Psoas muscle (tissue), 8 donors: ENCODE measurements at places on chromosomes 4 and X.

DNA sequence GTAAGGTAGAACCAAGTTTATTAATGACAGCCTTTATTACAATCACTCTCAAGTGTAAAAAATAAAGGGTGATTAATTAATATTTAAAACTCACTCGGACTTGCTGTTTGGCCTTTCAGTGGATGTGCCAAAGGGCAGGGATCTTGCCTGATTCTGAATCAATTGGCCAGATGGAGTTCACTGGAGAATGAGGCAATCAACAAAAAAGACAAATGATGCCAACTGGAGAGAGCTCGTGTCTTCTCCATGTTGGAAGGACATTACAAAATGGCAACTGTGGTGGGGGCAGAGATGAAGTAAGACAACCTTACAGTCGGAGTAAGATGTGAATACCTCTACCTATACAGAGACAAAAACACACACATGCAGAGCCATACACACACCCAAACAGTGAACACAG lies 188.0 kb downstream of the TSPAN5 start:
- H3K4me1 ChIP-seq = peaks cover 3% of the 10 kb centered on the region
- no peak for DNase-seq
- no peaks in the 10 kb centered on the region for H3K27me3 ChIP-seq
- H3K27ac ChIP-seq = no peak overlapping the region
- no peaks in the 10 kb centered on the region for H3K36me3 ChIP-seq

DNA sequence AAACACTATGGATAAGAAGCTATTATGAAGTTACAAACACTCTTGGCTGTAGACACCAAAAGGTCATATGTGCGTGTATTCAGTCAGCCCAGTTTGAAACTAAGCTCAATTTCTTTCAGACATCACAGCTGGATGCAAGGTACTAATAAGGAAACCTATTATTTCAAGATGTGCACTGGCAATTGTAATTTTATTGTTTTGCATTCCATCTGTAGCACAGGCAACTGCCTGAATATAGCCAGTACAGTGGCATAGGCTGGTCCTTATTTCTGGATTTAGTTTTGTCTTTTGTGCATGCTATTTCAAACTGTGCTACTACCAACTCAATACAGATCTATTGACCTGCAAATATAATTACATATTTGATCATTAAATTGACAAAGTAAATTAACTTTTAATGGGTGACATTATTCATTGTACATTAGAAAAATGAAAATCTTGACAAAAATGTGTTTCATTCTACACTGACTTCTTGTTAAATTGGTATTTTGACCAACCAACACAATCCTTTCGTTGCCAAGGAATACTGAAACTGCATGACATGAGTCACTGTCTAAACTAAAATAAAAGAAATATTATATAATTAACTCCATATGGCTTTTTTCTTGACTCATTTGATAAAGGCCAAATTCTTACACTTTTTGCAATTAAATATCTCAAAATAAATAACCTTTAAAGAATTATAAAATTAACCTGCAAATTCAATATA lies 594.3 kb upstream of the ADGRL3 start:
- no peak overlapping the region for H3K4me3 ChIP-seq
- H3K36me3 ChIP-seq = no peaks in the 10 kb centered on the region
- no peaks in the 10 kb centered on the region for H3K27me3 ChIP-seq
- no peak overlapping the region for H3K27ac ChIP-seq
- no peak for DNase-seq
- no peaks in the 10 kb centered on the region for H3K4me1 ChIP-seq

DNA sequence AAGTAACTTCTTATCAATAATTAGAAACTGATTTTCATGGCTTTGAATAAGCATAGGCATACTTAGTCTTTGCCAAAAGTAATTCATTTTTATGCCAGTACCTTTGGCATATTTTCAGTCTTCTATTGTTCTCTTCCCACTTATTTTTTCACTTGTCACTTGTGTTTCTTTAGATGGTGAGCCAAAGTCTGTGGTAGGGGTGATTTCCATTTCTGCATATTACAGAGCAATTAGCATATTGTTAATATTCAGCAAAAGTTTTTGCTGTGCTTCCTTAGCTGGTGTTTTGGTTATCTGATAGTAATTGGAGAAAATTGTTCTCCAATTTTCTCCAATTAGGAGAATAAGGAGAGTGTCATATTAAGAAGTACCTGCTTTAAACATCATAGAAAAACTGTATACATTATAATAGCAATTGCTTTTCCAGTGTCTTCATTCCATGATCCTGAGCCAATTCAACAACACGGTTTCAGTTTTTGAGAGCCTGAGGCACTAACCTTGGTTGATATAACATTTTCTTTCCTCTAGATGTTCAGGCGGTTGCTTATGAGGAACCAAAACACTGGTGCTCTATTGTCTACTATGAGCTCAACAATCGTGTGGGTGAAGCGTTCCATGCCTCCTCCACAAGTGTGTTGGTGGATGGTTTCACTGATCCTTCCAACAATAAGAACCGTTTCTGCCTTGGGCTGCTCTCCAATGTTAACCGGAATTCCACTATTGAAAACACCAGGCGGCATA lies 64.7 kb downstream of the SMAD1 start:
- no peaks in the 10 kb centered on the region for H3K27me3 ChIP-seq
- DNase-seq = no peak
- H3K36me3 ChIP-seq = peaks cover 57% of the 10 kb centered on the region
- peaks cover 8% of the 10 kb centered on the region for H3K4me1 ChIP-seq

DNA sequence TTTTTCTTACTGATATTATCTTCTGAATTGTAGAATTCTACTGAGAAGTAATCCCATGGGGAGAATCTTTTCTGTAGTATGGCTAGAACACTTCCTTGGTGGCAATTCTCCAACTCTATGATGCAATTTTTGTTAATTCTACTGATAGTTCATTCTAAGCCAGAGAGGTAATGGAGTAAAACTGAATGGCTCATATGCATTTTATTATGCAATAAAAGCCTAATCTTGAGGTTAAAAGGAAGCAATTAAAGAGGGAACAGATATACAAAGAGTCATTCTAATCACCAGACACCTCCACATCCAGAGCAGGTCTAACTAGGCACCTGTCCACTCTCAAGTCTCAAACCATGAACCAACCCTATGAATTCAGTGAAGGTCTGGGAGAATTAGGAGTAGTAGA lies 9.7 kb downstream of the RAP2C start:
- no peak overlapping the region for H3K27ac ChIP-seq
- H3K4me1 ChIP-seq = peaks cover 26% of the 10 kb centered on the region
- H3K4me3 ChIP-seq = no peak overlapping the region
- H3K27me3 ChIP-seq = no peaks in the 10 kb centered on the region
- no peak for DNase-seq
- H3K36me3 ChIP-seq = peaks cover 17% of the 10 kb centered on the region

DNA sequence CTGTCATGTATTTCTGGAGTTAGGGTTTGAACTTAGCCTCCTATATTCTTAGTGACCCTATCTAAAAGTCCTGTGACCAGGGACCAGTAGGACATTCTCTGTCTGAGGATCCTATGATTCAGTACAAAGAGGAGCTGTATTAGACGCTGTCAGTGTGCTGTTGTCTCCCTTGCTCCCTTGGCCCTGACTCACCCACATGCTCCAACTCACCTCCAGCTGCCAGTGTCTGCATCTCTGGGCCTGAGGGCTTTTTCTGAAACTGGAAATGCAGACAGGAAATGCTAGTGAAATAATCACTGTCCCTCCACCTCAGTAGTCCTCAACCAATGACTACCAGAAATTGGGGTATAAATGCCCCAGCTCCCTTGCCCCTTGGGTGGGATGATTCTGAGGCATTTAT lies 535.3 kb upstream of the RPS6KA3 start:
- H3K36me3 ChIP-seq = no peaks in the 10 kb centered on the region
- no peak for DNase-seq
- no peak overlapping the region for H3K27ac ChIP-seq
- no peak overlapping the region for H3K4me3 ChIP-seq
- no peaks in the 10 kb centered on the region for H3K27me3 ChIP-seq
